RKO (cell line): ENCODE measurements at places on chromosomes 2 and 18.

GRCh38 chr2:151777487-151777886 lies 43.2 kb upstream of the NEB start:
- DNase-seq, result peak; percentile 15

GRCh38 chr2:206555721-206556120 lies 86.6 kb upstream of the FAM237A start:
- DNase-seq, result no peak

DNA sequence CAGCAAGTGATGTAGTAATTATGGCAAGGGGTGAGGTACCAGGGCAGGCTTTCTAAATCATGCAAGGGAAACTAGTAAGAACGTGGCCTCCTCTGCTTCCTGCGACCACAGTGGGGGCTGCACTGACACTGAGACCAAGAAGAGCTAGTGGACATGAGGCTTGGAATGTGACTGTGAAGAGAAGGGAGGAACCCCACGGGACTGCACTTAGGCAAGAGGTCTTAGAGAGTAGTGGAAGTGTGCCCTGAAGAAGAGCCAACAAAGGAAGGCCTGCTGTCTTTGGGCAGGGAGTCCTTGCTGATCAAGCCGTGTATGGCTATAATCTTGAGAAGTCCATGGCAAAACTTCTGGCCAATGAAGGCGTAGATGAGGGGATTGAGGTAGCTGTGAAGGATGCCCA lies 8.9 kb upstream of the RUFY4 start:
- no peak for DNase-seq

DNA sequence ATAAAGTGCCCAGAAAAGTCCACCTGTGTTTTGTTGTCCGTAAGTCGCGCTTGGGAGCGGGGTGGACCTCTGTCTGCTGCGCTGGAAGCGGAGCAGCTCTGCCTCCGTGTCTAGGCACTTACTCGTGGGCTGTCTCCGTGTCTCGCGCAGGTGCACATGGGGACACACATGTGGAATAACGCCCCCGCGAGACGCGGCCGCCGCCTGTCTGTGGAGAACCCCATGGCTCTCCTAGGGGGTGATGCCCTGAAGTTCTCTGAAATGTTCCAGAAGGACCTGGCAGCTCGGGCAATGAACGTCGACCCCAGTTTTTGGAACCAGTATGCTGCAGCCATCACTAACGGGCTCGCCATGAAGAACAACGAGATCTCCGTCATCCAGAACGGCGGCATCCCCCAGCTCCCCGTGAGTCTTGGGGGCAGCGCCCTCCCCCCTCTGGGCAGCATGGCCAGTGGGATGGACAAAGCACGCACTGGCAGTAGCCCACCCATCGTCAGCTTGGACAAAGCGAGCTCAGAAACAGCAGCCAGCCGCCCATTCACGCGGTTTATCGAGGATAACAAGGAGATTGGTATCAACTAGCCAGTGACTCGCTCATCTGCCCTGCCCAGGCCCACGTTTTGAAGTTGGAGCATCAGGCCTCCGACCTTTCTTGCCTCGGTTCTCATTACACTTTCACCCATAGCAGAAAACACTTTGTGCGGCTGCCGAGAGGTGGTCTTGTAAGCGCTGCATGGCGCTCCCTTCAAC lies 17.3 kb downstream of the SALL3 start:
- DNase-seq, result no peak

- no peak for DNase-seq
These were observed at the start of gene LRRTM1 for GRCh38 chr2:80303909-80304837. Gene LRRTM1, minus strand, starts transcription at chr2:80304752. Its CDS starts 933 bp downstream, at chr2:80303819.

DNA sequence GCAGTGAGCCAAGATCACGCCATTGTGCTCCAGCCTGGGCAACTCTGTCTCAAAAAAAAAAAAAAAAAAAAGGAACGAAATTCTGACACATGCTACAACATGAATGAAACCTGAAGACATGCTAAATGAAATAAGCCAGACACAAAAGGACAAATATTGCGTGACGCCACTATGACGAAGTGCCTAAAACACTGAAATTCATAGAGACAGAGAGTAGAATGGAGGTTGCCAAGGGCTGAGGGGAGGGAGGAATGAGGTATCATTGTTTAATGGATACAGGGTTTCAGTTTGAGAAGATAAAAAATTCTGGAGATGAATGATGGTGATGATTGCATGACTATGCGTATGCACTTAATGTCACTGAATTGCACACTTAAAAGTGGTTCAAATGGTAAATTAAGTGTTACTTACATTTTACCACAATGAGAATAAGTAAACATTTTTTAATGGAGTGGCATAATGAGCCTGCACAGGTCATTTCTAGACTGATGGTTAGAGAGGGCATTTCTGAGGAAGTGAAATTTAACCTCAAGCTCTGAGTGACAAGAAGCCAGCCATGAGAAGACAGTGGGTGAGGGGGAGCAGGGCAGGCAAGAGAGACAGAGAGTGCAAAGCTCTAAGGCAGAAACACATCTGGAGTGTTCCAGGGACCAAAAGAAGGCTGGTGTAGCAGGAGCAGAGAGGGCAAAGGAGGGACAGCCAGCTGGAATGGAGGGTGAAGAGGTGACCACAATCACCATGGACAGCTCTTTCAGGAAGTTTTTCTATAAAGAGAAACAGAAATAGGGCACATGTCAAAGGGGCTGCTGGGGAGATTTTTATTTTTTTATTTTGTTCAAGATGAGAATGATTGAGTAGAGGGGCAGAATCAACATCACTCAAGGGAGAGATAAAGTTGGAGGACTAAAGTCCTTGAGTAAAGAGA lies 20.6 kb upstream of the EXOC6B start:
- DNase-seq, result no peak

DNA sequence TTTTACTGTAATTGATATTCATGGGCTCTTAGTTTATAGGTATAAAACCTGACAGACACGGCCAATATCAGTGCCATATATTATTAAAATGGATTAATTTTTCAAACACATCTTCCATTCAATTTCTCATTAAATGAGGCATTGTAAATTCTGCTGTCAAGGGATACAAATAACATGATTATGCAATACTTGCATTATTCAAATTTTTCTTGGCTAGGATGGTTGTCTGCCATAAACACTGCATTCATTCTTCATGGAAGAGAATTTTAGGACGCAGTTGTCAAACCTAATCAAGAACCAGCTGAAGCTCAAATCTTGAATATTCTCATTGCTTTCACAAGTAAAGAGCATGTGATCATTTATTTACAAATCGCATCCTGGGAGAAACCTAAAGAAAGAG lies 255.6 kb downstream of the RDH14 start:
- no peak for DNase-seq

- no peak for DNase-seq
These were observed 67.0 kb downstream of the ZNF521 start for GRCh38 chr18:25284861-25285550.

DNA sequence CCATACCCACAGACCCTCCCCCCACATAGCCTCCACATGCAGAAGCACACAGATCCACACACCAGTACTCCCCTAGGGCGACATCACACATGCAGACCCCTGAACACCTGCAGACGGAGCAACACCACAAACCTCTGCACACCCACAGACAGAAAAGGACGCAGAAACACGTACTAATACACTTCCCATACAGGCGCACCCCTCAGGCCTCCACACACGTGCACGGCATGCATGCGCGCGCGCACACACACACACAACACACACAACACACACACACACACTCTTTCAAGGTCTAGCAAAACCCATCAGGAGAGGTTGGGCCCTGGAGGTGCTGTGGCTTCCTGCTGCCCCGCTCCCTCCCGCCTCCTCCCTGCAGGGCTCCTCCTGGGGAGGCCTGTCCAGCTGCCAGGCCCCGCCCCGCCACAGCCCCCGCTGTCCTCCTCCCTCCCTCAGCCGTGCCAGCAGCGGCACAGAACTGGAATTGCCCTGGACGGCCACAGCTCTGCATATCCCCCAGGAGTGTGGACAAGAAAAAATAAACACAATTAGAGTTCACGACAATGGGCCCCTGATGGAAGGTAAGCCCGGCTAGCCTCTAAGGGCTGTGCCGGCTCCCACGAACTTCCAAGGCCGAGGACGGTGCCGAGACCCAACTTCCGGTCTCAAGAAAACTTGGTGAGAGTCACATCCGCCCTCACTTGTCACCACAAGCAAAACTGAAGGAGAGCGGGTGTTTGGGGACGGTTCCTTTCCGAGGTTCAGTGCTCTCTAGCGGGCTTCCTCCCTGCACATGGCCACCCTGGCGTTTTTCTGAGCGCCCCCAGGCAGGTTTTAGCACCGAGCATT lies 6.8 kb downstream of the ZFP36L2 start:
- DNase-seq, result peak; percentile 90

DNA sequence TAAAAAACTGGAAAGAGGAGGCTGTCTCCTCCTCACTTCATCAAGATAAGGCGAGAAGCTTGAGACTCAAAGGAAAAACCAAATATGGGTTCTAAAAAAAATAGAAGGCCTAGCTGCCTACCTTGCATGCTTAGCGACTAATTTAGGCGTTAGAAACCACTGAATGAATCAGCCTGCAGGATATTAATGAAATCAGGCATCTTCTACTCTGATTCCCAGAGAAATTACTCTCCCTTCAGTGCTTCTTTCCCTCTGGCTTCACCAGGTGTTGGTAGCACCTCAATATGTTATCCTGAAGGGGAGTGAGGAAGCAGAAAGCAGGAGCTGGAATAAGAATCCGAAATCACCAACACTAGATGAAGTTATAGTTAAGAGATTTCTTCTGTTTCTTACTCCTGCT lies 749.8 kb upstream of the NRXN1 start:
- no peak for DNase-seq

- DNase-seq, result peak; percentile 34
These were observed 215.9 kb downstream of the SP3 start for GRCh38 chr2:173749315-173749714.

GRCh38 chr2:147098940-147099339 lies 745.9 kb upstream of the ACVR2A start:
- DNase-seq, result no peak

- no peak for DNase-seq
These were observed 1092.6 kb upstream of the SLC39A10 start for GRCh38 chr2:194564422-194564821.

DNA sequence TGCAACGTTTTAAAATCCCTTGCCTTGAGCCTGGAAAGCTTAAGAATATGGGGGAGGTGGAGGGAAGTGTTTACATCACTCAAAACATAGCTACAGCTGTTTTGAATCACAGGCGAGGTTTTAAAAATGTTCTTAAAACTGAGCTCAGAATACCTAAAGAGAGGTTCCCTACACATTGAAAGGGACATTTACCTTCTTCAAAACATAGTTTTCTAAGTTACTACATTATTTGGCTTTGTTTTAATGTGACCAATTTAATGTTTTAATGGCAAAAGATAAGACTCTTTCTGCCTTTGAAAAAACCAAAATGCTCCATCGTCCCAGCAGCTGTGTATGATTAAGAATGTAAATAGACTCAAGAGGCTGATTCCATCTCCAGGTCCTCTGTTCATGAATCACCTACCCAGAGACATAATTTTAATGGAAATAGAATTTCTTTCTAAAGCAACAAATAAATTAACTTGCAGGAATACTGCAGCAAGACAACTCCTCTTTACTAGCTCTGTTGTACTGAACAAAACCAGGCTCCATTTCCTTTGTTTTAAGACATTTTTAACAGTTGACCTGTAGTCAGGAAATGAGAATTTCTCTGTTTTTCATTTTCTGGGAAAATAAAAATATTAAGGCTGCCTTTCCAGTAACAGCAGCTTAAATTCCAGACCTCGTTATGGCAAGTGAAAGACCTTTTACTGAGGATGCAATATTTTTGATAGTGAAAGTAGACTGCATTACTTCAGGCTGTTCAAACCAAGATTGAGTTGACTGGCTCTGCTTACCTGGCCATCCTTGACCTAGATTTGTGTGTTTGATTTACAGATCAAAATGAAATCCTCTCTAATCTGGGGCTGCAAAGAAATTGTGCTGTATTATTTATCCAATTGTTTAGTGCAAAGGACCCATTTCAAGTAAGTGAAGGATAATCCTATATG lies 33.7 kb upstream of the WDR75 start:
- no peak for DNase-seq

DNA sequence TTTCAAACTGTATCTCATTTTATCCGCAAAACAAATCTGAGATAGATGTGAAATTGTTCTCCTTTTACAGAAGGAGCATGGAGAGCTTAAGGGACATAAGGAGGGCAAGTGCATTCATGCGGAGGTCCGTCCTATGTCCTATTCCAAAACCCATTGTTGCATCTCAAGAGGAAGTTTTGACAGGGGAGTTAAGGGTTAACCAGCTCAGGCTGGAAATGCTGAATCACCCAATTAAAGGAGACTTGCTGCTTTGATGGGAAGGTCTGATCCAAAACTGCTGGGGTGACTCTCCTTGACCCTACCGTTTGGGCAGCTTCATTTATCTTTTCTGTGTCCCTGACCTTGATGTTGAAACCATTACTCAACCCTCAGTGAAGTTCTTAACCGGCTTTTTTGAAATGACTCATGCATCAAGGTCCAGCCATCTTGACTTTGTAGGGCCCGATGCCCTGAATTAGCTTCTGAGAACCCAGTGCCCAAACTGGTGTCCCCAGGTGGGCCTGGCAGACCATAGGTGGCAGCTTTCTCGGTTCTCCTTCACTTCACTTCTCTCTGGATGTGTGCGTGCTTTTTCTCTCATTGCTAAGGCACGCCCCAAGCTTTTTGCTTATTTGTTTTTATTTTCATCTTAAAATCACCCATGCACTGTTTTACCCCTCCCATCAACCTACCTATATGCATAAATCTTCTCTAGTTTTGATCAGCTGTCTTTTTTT lies 15.9 kb upstream of the TXNDC2 start:
- peak; percentile 64 for DNase-seq

DNA sequence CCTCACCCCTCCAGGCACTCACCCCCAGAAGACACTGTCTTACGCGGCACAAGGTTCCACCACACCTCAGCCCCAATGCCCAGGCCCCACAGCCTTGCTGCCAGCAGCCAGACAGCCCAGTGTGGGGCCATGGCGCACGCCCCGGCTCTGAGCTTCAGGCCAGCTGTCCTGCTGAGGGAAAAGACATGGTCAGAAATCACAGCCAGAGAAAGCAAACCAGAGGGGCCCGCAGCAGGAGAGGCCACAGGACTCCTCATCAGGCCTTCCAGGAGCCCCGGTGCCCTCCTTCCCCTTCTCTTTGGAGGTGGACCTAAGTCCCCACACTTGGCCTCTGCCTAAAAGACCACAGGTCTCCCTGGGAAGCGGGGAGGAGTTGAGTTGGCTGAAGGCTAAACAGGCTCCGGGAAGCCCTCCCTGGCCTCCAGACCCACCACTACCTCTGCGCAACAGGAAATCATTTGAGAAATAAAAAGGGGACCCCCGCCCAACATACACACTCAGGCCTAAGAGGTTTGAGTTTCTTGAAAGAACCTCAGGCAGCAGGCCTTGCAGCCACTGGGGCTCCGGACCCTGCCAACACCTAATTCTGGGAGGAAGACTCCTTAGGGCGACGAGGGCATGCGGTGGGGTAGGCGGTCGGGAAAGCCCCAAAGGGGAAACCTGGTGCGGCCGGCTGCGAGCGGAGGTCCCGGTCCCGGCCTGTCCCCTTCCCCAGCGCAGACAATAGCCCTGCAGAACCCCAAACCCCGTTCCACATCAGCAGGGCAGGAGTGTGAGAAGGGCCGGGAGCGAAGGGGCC lies 1.9 kb downstream of the SEMA4C start:
- DNase-seq, result peak; percentile 31

DNA sequence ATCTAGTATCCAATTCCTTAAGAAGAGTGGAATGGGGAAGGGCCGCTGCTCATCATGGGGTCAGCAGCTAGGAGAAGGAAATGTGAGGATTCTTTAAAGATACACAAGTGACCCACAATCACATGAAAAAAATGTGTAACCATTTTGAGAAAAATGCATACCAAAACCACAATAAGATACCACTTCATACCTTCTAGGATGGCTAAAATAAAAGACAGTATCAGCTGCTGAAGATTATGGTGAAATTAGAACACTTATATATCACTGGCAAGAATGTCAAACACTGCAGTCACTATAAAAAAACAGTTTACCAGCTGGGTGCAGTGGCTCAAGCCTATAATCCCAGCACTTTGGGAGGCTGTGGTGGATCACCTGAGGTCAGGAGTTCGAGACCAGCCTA lies 67.9 kb downstream of the C2orf74 start:
- DNase-seq, result no peak
